Mesendoderm (in vitro differentiated cells): ENCODE measurements at places on chromosomes 12 and 14.
A peak's percentile ranks its signal among the peaks of the same experiment; 100 is the strongest.

DNA sequence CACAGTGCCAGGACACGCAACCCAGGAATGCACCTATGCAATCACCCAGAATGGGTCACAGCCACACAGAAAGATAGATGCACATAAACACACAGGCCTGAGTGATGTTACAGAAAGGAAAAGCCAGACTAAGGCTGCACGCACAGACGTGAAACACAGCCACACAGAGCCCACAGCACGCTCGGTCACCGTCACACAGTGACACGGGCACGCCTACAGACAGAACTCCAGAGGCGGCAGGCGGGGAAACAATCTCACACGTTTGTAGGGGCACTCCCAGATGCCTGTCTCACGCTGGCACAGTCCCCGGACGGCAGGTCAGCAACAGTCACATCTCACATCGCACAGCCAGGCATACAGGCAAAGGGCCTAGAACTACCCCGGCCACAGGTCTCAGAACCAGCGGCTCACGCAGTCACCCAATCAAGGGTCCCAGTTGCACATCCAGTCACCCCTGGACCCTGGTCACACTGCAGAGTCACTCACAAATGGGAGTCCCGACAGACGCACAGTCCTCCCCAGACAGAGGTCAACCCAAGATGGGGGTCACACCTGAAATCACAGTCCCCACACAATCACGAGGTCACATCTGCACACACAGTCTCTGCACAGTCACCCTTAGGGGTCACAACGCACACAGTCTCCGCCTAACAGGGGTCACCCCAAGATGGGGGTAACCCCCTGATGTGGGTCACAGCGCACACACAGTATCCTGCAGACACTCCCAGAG is 790 bp downstream of the SSH1 start:
- peak; percentile 58 for DNase-seq

DNA sequence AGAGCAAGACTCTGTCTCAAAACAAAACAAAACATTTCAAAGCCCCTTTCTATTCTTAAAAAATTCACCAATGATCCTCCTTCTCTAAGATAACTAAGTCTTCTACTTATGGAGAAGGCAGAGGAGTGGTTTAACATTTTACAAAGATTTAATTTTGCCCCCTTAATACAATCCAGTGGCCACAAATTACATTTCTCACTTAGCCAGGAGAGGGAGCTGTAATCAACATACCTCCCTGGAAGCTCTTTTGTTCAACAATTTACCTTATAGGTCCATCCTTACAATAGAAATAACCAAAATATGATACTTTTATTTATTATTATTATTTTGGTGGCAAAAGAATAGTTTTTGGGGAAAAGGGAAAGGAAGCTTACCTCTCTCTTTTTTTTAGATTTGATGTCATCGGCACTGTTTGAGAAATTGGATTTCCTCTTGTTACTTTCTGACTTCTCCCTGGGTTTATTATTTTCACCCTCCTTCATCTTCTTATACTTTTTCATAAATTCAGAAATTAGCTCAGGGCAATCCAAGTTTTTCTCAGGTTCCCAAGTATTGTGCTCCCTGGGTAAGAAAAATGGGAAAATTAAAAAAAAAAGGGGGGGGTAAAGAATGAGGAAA is 28.1 kb downstream of the CBX5 start:
- peak; percentile 63 for DNase-seq

DNA sequence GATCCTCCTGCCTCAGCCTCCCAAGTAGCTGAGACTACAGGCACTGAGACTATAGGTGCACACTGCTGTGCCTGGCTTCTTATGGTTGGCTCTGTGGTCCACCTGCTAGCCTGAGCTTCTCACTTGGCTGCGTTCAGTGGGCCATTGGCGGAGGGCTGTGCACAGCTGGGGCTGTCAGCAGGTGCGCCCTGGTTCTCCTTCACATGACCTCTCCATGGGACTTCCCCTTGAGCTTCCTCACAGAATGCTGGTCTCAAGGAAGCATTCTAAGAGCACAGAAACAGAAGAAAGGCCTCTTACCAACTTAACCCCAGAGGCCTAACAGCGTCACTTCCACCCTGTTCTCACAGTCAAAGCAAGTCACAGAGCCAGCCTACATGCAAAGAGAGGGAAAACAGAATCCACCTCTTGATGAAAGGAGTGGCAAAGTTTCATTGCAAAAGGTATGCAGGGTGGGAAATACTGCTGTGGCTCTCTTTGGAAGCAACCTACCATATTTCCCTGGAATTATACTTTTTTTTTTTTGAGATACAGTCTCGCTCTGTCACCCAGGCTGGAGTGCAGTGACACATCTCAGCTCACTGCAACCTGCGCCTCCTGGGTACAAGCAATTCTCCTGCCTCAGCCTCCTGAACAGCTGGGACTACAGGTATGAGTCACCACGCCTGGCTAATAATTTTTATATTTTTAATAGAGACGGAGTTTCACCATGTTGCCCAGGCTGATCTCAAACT is 9.3 kb downstream of the RILPL2 start:
- DNase-seq = no peak

DNA sequence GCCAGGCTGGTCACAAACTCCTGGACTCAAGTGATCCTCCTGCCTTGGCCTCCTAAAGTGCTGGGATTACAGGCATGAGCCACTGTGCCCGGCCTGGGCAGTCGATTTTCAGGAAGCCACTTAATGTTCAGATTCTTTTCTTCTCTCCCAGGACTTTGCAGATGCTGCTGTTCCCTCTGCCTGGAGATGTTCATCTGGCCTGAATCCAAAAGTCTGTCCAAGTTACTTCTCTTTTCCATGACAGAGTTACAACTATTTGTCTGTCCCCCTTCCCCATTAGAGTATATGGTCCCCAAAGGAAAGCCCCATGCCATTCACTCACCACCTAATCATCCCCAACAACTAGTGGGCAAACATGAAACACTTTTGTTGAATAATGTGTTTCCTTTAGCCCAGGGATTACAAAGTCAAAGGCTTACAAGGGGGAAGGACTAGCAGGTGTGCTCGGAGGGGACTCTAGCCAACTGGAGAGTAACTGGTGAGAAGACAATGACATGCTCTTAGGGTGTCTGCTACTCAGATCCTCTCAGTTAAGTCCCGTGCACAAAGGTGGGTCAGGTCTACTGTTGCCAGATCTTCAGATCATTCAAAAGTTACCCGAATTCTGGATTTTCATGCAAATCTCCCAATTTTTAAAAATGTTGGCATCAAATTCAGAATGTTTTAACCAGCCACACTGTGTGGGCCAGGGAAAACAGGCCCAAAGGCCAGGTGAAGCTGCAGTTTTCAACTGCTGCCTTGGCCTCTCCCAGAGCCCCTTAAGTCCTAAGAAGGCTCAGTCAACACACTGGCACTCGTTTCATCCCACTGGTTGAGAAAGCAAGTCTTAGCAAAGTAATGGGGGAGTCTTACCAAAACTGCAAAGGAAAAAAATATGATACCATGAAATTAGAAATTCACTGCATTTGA is 29.6 kb downstream of the NUDT4 start:
- no peak for DNase-seq

GRCh38 chr12:68641138-68641537 is 30.4 kb downstream of the RAP1B start:
- no peak for DNase-seq

DNA sequence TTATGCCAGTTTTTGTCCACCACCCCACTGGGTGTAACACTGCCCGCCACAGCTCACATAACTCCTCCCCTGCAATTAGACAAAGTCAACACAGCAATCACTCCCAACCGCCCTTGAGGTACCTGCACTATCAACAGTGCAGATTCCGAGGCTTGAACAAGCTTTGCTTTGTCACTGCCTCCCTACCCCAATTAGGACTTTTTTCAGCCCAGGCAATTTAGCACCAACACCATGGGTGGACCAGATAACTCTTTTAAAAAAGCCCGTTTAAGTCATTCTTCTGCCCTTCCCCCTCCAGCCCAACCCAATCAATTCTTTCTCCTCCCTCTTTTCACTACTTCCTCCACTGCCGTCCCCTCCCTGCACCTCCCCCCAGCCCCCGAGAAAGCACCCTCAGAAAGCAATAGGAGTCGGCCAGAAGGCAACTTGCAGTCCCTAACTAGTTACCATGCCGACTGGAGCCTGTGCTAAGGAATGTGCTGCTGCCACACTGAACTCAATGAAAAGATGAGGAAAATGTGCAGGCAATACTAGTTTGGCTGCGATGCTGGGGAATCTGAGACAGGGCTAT is 45.7 kb upstream of the OTX2 start:
- DNase-seq = peak; percentile 94

- DNase-seq = peak; percentile 18
Observed at GRCh38 chr12:131950182-131950913, 606 bp downstream of the EP400 start.

DNA sequence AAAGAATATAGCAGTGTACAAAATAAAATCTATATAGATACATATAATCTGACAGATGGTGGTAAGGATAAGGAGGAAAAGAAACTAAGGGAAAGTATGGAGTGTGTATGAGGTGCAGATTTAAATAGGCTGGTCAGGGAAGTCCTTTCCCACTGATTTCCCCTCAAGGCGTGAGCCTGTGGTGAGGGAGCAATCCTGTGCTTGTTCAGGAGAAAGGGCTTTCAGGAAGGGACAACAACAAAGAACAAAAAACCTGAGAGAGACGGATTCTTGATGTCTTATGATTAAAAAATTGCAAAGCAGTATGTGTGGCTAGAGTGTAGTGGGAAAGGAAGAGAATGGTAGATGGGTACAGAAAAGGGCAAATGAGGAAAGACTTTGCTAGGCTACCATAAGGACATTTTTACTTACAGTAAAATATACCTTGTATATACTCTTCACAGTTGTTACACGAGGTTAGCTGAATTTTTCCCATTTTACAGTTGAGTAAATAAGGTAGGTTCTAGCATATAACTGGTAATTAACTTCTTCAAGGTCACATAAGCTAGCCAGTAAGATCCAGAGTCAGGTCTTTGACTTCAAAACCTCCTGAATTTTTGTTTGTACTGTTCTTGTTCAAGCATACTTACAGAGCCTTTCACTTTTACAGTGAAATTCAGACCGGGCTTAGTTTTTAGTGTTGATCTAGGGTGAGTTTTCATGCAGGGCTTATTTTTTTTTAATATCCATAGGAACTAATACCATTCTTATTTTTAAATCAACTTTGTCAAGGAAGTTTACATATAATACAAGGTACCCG is 15.6 kb downstream of the CNOT2 start:
- peak; percentile 75 for DNase-seq

DNA sequence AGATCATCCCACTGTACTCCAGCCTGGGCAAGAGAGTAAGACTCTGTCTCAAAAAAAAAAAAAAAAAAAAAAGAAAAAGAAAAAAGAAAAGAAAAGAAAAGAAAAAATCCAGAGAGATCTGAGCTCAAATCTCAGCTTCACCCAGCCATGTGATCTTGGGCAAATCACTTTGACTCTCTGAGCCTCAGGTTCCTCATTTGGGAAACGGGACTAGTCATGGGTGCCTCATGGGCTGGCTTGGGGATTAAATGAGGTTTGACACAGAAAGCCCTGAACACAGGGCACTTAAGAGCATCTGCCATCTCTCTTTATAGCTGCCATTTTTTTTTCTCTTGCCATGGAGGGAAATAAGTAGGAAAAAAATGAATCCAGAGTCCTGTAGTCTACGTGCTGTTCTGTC is 86.2 kb upstream of the MYL2 start:
- DNase-seq = no peak

DNA sequence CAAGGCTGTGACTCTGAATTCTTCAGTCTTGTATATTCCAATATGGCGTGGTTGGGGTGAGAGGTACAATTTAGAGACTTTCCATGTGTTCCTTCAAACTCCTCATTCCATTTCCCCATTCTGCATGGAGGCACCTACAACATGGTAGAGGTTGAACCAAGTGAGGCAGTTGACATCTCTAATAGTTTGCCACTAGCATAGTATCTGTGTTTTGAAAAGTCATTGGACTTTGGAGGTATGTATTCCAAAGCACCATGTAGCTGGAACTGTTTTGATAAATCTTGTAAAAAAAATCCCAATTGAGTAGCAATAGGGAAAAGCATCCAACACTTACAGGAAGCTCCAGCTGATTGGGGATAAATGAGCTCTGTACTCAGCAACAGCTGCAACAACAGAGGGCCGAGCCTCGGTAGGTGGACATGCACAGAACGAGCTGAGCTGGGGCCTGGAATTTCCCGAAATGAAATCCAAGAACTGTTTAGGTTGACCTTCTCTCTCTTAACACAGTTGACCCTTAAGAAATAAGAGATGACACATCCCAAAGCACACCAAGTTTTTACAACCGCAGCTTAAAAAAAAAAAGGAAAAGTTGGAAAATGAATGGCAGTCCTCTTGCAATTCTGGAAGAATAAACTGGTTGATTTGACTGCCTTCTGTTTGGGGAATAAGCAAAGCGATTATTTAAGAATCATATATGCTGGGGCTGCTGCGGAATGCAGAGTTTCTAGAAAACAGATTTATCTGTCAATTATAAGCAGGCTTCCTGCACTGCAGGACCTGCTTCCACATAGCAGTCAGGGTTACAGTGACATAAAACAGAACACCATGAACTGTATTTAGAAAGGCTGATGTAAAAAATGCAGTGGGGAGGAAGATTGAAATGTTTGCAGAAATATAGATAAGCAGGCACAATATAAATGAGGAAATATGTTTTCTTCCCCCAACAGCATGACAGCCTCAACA is 194.6 kb upstream of the KRR1 start:
- no peak for DNase-seq

GRCh38 chr12:88518863-88519403 is 61.3 kb downstream of the KITLG start:
- no peak for DNase-seq

- peak; percentile 82 for DNase-seq
Observed at GRCh38 chr14:35406506-35407305, 2.2 kb upstream of the NFKBIA start.

- DNase-seq = no peak
Observed at GRCh38 chr12:51850081-51850964, 1.8 kb upstream of the FIGNL2 start.

GRCh38 chr12:93723568-93723930 is 46.4 kb downstream of the CRADD start:
- DNase-seq = no peak

GRCh38 chr12:121391619-121392324 is 8.1 kb upstream of the RNF34 start:
- no peak for DNase-seq

- DNase-seq = peak; percentile 58
Observed at GRCh38 chr14:30872602-30873001, 1.8 kb upstream of the COCH start.

- DNase-seq = no peak
Observed at GRCh38 chr12:9719790-9720189, 13.1 kb downstream of the CLECL1 start.

DNA sequence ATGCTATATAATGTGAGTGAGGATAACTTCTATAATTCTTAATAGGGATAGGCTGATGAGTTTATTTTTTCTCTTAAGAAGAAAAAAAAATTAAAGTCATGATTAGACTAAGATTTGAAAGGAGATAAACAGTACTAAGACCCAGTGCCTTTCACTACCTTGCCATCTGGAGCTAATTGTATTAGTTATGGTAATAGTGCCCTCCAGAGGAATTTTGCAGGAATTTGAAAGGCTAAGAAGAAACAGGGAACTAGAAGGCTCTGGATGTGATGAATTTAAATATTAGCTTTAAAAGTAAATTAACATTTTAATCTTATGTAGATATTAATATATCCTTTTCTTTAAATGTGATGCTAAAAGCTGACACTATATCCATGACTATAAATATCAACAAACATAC is 36.6 kb upstream of the PIK3C2G start:
- peak; percentile 65 for DNase-seq

- DNase-seq = no peak
Observed at GRCh38 chr12:68743356-68743755, 2.6 kb upstream of the SLC35E3 start.

GRCh38 chr12:62934239-62934798 is 631 bp downstream of the PPM1H start:
- peak; percentile 65 for DNase-seq

- DNase-seq = no peak
Observed at GRCh38 chr14:36672095-36672494, 10.4 kb downstream of the PAX9 start.

- DNase-seq = no peak
Observed at GRCh38 chr12:122207391-122207790, 3.9 kb downstream of the B3GNT4 start.
